ENCODE measurements at places on chromosomes 1 and 21.

GRCh38 chr1:17118268-17118667, 983 bp downstream of the PADI2 start:
- DNase-seq: no peak

DNA sequence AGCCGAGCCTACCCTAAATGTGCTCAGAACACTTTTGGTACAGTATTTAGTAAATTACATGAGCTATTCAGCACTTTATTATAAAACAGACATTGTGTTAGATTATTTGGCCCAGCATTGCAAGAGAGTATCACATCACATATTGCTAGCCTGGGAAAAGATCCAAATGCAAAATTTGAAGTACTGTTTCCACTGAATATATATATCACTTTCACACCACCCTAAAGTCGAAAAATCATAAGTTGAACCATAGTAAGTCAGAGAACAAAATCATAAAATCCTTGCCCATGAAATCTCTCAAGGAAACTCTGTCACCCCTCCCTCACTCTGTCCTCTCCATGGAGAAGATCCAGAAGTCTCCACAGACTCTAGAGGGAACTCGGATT, 33.1 kb downstream of the RGS8 start:
- DNase-seq: no peak

DNA sequence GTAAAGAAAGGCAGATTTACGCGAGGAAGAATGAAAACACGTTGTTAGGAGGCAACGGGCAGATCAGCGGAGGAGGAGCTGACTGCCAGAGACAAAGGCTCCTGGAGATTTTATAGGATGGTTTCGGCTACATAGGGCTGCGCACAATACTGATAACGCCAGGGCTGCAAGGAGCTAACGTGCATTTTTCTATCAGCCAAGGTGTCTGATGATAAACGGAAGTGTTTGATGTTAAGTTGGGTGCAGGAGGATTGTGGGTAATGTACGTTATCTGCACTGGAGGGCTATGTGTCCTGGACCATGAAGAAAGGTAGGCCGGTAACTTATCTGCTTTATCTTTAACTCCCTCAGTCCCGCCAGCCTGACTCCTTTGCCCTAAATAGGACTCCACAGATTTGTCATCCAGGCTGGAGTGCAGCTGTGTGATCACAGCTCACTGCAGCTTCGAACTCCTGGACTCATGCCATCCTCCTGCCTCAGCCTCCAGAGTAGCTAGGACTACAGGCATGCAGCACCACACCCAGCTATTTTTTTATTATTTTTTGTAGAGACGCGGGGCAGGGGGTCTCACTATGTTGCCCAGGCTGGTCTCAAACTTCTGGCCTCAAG, 29.6 kb downstream of the SETD4 start:
- DNase-seq: peak; percentile 77

GRCh38 chr1:248853663-248854375, 5.1 kb downstream of the ZNF692 start:
- DNase-seq: no peak

DNA sequence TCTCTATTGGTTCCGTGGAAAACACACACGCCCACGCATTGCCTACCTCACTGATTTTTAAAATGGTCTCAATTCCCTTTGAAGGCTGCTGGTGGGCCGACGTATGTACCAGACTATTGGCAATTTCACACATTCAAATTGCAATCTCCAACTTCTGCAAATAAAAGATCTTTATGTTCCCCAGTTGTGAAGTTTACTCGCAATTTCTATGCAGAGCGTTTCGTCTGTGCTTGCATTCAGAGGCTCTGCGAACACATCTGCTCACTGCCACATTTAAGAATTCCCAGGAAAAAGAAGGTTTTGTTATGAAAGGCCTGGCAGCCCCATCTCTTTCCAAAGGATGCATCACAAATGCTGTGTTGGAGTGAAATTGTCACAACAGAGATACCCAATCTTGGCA, 288.0 kb upstream of the KAZN start:
- no peak for DNase-seq

DNA sequence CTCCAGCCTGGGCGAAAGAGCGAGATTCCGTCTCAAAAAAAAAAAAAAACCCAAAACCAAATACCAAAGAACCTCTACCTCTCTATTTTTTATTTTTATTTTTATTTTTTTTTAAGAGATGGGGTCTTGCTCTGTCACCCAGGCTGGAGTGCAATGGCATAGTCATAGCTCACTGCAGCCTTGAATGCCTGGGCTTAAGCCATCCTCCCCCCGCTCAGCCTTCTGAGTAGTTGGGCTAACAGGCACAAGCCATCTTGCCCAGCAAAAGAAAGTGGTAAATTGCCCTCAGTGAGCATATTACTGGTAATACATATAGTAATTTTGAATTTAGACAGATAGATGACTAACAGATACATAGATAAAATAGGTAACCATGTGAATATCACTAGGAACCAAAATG, 77.4 kb downstream of the ASH1L start:
- no peak for DNase-seq

DNA sequence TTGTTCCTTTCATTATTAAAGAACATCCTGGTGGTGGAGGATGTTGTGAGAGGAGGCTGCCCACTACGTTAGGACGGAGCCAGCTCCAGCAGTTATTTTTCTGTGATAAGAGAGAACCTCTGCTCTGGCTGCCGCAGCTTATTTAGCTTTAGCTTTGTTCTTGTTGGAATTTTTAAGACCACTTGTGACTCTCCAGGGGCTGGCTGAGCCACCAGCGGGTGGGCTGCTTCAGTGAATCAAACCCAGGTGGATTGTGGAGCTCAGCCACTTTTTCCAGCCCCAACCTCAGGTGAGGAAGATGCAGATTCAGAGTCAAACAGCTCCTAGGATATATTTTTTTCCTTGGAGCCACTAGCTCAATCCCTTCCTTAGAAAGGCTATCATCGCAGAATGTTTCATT, 83.1 kb upstream of the CTTNBP2NL start:
- DNase-seq: no peak

- no peak for DNase-seq
These were observed 238.4 kb downstream of the C1orf94 start for GRCh38 chr1:34415140-34415539.

DNA sequence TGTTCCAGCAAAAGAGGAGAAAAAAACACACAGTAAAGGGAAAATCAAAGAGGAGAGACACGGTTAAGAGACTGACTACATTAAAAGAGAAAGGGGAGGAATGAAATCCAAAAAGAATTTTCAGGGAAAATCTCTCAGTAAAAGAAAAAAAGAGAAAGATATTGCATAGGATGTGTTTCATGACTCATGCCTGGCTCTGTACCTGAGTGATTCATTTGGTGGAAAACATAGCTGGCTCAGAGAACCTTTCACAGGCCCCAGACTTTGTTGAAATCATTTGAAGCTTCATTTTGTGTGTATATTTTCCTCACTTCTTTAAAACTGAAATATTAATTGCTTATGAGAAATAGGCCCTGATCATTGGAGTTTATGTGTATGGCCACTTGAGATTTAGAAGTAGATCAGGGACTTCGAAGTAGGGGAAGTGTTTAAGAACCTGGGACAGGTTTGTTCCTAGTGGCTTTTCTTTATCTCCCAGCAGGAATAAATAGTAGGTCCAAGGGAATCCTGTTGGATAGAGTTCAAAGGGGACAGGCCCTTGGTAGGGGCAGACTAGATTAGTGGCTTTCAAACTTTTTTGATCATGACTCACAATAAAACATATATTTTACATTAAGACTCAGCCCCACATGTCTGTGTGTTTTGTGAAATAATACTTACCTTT, 239.1 kb upstream of the SGIP1 start:
- no peak for DNase-seq

- DNase-seq: no peak
These were observed 34.2 kb downstream of the SERINC2 start for GRCh38 chr1:31447210-31447609.

DNA sequence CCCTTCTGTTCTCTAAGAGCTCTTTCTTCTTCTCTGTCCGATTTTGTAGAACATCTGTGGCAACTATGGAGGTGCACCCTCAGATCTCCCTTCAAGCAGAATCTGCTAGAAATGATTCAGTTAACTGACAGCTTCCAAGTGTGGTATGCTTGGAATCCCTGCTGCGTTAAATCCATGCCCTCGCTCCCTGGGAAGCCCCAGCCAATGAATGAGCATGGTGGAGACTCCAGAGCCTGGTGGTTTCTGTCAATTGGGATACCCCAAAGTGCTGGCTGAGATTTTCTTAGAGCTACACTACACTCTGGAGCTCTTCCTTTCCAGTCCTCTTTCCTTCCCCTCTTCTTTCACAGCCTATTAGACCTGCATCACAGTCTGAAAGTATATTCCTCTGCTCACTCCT, 116.3 kb upstream of the C1orf21 start:
- no peak for DNase-seq

- DNase-seq: no peak
These were observed 22.2 kb upstream of the KCNJ15 start for GRCh38 chr21:38234395-38235142.

DNA sequence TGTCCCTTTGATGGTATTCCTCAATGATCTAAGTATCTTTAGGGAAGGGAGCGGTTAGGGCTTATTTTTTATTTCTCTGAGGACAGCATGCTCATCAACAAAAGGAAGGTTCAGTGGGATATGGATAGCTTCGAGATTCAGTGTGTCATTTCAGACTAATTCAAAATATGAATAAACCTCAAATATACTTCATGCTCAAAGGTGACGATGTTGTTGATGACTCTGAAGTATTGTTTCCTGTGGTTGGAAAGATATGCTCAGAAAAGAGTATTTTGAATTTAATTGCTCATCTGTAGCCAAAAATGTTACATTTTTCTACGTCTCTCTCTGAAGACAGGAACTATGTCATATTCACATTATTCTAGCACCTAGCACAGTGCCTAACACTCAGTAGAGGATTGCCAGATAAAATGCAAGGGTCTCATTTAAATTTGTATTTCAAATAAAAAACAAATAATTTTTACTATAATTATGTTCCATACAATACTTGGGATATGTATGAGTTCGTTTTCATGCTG, 1.8 kb upstream of the FCRL3 start:
- no peak for DNase-seq

- DNase-seq: no peak
These were observed 726.2 kb downstream of the USP25 start for GRCh38 chr21:16455978-16456377.

- no peak for DNase-seq
These were observed 92.1 kb upstream of the CD53 start for GRCh38 chr1:110780600-110781484.

DNA sequence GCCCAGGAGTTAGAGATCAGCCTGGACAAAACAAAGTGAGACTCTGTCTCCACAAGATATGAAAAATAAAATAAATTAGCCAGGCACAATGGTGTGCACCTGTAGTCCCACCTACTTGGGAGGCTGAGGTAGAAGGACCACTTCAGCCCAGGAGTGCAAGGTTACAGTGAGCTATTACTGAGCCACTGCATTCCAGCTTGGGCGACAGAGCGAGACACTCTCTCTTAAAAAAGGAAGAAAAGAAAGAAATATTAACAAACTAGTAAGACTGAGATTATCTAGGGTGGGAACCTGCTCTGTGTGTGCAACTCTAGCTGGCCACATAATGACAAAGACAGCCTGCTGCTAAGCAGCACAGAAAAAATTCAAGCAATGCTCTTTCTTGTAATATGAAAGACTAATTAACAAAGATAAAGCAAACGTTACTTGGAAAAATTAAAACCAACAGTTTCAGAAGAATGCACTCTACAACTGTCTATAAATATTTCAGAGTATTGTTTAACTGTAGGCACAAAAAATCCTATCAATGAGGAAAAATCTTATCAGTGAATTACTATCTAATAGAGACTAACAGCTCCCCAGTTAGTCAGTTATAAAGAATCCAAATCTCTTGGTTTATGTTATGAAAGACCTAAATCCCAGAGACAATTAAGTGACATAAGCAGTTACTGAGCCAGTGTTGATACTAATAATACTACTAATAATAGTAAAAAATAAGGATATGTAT, 74.5 kb downstream of the ENAH start:
- no peak for DNase-seq

GRCh38 chr1:203932556-203932955, 71.2 kb downstream of the SNRPE start:
- DNase-seq: no peak

GRCh38 chr1:8352471-8352845, 34.5 kb downstream of the SLC45A1 start:
- no peak for DNase-seq
